AG04450 (cell line): ENCODE measurements at places on chromosomes 11 and 22.

- DNase-seq, result no peak
These were observed 2.9 kb downstream of the CDHR5 start for GRCh38 chr11:621838-622237.

- no peak for DNase-seq
These were observed 50.3 kb upstream of the GALNT18 start for GRCh38 chr11:11672101-11672500.

- no peak for DNase-seq
These were observed 214.1 kb downstream of the FAM76B start for GRCh38 chr11:95575517-95575916.

DNA sequence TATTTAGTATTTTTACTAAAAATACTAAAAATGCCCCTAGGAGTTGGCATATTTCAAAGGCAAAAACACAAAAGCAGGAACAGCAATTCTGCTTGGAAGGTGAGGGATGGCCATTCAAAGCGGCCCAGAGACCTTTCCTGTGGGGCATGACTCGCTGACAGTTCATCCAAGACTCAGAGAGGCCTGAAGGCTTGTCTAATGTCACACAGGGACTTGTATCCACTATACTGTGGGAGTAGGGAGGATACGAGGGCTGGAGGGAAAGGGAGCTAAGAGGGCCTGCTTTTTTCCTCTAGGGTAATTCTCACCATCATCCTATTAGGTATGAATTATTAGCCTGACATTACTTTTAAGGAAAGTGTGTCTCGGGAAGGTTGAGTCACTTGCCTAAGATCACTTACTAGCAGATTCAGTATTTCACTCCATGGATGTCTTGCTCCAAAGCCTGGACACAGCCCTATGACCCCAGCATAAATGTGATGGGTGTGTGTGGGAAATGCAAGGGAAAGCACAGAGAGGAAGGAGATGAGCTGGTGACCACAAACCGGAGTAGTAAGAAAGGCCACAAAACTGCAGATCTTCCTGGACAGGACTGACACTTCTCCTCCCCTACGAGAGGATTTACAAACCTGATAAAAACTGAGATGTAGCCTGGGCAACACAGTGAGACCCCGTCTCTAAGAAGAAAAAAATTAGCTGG is 16.7 kb upstream of the UCP3 start:
- DNase-seq, result no peak

DNA sequence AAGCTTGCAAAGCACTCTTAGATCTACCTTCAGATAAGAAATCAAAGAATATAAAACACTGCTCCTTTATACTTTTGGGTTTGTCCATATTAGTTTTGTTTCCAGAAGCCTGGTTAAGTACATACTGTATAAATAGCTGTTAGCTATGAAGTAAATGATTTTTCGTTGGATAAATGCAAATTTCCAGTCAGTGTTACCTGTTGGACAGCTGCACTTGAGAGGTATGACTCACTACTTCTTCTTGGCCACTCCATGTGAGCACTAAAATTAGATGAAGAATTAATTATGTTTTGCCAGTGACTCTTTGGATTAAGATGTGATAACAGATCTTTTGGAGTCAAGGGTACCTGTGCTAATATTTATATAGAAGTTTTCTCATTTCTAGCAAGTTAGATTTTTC is 9.5 kb upstream of the TSG101 start:
- no peak for DNase-seq

- DNase-seq, result no peak
These were observed 453.9 kb downstream of the ETS1 start for GRCh38 chr11:128133501-128133900.

DNA sequence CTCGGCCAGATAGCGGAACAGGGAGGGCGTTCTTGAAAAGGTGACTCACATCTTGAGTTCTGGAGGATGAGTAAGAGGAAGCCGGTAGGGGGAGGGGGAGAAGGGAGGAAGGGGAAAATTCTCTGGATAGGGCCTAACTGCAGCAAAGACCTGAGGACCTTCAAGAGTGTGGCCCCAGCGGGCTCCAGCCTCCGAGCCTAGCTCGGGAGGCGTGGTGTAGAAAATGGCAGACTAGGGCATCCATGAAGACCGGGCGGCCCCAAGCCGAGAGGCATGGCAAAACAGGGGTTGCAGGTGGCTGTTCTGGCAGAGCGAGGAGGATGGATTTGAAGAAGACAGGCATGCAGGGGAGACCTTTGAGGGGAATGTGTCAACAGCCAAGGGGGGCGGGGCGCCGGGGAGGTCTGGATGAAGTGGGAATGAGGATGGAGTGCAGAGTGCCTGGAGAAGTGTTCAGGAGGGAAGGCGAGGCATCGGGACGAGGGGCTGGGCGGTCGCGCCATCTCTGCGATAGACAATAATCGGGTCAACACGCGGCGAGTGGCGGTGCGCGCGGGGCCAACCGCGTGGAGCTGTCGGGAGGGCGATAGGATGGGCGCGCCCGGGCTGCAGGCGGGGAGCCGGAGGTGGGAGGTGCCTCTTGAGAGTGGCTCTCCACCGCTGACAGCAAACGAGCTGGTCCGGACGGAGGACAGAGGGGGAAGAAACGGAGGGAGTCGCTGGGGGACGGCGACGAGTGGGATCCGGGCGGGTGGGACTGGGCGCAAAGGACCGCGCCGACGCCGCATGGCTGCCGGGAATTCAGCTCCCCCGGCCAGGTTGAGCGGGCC is 40.0 kb upstream of the CREB3L1 start:
- DNase-seq, result peak; percentile 51

DNA sequence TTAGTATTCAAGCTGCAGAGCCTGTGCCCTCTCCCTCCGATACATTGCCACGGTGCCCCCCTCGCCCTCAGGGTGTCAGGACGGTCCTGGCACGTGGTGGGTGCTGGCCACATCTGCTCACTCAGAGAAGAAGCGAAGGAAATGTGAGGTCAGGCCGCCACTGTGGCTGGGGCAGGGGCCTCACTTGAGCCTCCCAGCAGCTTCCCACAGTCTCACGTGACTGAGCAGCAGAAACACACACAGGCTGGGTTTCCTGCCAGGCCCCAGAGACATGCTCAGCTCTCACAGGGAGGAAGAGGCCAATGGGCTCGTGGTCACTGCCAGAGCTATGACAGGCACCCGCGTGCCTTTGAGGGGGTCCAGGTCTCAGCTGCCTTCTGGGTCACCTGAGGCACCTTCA is 37.9 kb upstream of the PRR5 start:
- DNase-seq, result no peak

DNA sequence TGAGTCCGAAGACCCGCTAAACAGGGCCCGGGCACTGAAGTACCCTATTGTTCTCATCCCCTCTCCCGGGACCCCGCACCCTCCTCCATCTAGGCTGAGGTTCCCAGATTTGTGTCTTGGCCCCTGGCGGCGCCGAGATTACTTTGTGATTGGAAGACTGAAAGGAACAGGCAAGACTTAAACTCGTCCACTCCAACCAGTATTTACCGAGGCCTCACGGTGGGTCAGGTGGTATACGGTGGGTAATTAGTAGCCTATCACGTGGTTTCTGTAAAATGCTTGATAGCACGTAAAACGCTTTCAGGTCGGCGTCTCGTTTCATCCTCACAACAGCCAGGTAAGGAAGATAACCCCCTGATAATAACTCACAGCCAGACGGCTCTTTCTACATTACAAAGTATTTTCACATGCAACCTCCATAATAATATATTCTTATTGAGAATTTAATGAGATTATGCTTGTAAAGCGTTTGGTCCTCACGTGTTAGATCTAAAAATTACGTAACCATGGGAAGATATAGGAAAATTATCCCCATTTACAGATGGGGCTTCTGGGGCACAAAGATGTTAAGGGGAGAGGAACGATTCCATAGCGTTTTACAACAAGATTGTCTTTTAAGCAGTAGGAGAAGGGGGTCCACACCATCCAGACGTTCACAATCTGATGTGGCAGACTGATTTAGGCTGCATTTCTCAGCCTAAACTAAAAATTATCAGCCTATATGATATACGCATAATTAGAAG is 642 bp upstream of the PIK3C2A start:
- no peak for DNase-seq
